RKO (cell line): ENCODE measurements at places on chromosomes 3 and 15.

DNA sequence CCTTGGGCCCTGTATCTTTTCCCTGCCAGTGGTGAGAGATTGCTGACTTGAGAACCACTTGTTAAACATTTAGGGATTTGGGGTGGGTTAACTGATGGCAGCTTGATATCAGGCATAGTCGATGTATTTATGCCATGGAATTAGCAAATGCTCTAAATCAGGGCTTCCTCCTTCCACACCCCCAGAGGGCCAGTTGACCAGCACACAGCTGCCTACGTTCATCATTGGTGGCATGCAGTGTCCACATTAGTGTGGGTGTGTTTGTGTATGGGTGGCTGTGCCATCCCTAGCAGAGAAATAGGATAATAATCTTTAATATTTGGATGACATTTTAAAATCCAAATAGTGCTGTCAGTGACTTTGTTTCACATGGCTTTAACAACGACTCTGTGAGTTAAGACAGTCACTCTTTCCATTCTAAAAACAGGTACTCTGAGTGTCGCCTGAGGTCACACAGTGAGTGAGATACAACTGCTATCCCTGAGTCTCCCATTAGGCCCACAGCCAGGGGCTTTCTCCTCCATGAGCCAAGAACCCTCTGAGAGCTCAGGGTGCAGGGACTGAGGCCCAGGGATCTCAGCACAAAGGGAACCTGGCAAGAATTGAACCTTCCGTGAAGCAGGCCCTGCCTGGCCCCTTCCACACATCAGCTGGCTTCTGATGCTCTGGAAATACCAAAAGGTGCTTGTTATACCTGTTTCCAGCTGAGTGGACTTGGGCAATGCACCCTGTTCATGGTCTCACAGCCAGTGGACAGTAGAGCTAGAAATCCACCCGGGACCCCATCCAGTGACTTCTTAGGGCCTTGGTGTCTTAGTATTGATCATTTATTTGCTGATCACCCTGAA lies 4.3 kb upstream of the LTF start:
- no peak for DNase-seq

- no peak for DNase-seq
These were observed 24.1 kb upstream of the NOX5 start for GRCh38 chr15:68990231-68990991.

DNA sequence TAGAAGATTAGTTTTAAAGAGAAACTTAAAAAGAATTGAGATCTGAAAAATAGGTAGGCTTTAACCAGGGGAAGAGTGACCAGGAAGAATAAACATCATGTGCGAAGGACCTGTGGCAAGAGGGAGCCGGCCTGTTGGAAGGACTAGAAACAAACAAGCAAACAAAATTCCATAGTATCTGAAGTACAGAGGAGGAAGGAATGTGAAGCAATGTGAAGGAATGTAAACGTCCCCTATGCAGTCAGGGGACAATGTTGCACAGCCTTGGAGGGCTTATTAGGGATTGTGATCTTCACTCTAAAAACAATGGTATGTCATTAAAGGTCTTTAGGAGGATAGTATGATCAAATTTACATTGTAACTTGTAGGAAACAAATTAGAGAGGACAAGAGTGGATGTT lies 84.4 kb upstream of the PLCL2 start:
- DNase-seq: no peak

GRCh38 chr3:190183121-190183520 lies 62.4 kb upstream of the P3H2 start:
- DNase-seq: peak; percentile 18

DNA sequence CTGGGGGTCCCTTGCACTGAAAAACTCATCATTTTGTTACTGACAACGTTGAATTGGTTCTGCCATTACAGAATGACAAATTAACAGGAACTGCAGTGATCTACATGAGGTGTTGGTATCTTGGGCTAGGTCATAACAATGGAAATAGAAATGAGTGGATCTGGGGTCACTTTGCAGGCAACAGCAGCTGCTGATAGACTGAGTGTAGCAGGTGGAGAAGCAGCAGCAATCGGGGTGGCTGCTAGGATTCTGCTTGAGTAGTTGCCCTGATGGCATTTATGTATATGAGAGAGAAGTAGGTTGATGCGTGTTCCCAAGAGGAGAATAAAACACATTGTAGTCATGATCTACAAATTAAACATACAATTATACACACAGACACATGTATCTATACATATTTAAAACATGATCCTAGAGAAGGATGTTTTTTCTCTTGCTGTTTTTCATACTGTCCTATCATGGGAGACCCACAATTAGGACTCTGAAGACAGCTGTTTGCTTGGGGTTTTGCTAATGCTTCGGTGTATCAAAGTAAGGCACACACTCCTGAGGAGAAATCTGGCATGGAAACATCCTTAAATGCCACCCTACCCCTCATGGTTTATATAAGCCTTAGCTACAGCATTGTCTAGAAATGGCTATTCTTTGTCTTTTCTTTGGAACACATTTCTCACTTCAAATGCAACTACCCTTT lies 15.8 kb upstream of the THBS1 start:
- DNase-seq: no peak

DNA sequence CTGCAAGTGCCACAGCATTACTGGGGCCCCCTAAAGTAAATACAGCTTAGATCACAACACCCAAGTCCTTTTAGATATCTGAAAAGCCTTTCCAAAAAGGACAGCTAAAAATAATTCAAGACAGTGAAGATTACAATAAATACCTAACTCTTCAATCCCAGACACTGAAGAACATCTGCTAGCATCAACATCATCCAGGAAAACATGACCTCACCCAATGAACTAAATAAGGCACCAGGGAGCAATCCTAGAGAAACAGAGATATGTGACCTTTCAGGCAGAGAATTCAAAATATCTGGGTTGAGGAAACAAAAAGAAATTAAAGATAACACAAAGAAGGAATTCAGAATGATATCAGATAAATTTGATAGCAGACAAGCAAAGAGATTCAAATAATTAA lies 71.7 kb upstream of the TTC14 start:
- DNase-seq: no peak

- DNase-seq: no peak
These were observed 10.8 kb upstream of the RPL32 start for GRCh38 chr3:12852201-12852600.

DNA sequence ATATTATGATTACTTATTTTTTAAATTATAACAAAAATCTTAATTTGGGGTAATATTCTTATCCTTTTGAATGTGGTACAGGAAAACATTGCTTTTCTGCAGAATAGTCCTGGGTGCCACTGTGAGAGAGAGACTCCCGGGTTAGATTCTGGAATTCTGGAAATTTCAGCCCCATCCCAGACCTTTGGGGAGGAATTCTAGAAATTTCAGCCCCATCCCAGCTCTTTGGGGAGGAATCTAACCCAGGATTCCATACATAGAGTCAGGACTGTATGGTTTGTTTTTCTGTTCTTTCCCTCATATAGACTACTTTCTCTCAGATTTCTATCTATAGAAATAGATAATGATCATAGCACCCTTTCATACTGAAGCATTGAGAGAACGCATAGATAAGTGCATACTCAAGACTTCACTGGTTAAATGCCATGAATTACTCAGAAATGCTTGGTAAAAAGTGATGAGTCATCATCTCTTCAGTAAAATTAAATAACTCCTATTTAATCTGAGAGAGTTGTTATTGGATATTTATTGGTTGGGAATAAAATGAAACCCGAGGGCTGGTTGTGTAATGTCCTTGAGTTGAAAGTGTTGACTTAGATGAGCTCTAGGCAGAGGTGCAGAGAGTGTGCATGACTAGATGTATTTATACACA lies 8.3 kb downstream of the EIF2AK4 start:
- DNase-seq: no peak

GRCh38 chr15:92901995-92902394 lies 1.9 kb downstream of the CHD2 start:
- peak; percentile 64 for DNase-seq

DNA sequence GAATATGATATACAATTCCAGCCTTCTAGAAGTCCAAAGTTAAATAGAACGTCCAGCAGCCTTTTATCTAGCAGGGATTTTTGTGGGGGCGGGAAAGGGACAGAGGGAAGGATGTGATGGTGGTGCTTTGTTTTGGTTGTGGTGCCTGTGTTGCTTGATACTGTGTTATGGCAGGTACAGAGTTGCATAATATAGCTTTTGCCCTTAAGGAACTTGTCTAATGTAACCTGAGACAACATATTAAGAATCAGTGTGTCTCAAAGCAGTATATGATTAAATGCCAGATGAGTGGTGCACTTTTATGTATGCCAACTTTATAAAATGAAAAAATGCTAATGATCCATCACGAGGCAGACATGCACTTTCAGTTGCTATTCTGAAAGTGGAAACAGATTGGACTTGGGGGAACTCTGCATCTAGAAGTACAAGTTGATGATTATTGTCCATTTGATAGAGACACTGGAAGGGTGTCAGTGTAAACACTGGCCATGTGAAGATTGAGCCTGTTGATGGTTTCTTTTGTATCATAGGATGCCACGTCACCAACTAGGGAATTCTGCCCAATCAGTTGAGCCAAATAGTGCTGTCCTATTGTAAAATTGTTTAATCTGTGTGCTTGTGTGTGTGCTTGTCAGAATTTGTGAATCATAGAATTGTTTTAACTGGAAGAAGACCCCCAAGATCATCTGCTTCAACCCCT lies 23.0 kb downstream of the NEO1 start:
- DNase-seq: no peak

GRCh38 chr15:68017201-68017600 lies 36.9 kb upstream of the PIAS1 start:
- no peak for DNase-seq

GRCh38 chr3:139439278-139439677 lies 37.0 kb downstream of the RBP2 start:
- no peak for DNase-seq

DNA sequence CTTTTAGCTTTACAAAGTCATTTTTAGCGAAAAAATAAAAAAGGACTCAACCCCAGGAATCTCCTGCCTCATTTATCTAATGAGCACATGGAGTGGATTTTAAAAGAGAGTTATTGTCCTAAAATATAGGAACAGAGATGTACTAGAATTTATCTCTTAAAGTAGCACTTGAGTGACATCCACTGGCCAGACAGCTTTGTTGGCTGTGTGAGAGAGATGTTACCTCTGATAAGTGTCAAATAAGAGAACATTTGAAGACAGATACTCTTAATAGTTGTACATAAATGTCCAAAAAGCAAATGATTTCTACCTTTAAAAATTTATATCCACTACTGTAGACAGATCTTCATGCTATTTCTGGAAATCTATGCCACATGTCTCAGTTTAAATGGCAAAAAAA lies 12.3 kb upstream of the MFSD1 start:
- DNase-seq: peak; percentile 69

DNA sequence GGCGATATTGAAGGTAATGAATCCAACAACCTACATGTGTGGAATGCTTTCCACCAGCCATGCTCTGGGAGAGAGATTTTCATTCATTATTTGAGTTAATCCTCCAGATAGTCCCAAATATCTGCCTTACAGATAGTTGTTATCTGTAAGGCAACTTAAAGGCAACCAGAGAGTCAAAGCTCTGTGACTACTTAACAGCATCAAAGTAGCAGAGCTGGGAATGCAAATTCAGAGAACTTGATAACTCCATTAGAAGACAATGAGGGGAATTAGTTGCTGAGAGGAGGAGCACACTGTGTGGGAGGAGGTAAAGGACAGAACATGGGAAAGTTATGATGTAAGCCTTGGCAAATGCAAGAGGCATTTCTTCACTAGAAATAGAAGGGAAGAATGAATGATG lies 10.5 kb upstream of the CRBN start:
- no peak for DNase-seq

DNA sequence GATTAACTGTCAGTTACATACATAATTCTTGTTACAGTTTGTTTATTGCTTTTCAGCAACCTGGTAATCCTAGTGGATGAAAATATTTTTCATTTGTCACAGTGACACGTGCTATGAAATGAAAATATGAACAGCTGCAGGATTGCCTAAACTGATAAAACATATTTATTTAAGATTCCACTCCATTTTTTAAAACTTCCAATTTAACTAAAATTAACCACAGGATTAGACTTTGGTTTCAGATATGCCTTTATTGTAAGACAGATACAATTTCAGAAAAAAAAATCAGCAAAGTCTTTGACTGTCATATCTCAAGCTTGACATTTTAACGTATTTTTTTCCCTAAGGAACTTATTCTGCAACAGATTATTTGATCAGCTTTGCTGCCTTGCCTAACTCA lies 550.7 kb downstream of the ROBO1 start:
- no peak for DNase-seq

- no peak for DNase-seq
These were observed 7.8 kb downstream of the DNASE1L3 start for GRCh38 chr3:58202917-58203360.

DNA sequence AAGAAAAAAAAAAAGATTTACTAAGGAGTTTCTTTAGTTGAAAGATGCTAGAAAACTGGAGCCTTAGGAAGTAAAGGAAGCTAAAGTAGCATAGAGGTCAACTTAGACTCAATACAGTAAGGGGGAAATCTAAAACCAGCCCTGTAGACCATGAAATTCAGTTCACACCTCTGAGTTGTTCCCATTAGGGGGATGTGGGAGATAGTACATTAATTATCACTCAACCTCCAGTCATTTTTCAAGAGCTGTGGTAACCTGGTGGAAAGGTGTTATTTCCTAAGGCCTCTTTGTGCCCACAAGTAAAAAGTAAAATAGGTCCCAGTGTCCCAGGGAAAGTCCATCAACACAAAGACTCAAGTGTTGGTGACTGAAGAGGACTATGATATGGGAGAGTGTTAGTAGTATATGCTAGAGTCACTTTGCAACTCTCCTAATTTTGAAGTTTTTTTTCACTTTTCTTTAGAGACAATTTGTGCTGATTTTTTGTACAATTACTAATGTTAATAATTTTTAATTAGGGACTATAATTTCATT lies 1274.4 kb upstream of the EPHA6 start:
- no peak for DNase-seq

- DNase-seq: peak; percentile 99
These were observed at the start of gene TMF1 for GRCh38 chr3:69051756-69052471. Gene TMF1, minus strand, starts transcription at chr3:69052333. Its CDS starts 247 bp downstream, at chr3:69052086.

DNA sequence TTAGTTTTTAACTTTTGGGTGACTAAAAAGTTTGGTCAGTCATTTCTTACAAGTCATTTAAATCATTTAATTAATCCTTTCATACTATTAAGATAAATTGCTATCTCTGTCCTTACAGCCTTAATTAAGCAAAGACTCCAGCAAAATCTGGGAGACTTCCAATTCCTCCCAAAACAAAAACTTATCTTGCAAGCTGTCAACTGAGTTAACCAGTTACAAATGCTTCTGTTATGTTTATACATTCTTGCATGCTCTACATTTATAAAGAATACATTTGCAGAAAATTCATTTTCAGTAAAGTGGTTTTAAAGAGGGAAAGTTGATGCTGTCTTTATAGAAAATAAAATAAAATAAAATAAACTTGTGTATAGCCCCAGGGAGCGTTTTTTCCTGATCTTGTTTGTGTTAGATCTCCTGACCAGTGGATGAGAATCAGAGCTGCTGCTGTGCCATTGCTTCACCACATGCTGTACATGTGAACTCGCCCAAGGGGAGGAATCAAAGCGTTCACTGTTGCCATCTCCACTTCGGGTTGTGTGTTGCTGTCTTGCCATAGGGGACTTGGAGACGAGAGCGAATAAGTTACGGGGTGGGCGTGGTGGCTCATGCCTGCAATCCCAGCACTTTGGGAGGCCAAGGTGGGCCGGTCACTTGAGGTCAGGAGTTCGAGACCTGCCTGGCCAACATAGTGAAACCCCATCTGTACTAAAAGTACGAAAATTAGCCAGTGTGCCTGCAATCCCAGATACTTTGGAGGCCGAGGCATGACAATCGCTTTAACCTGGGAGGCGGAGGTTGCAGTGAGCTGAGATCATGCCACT lies 5.5 kb downstream of the CCR4 start:
- no peak for DNase-seq
